ENCODE measurements at places on chromosomes 3 and 15. TPM values are rescaled to one million over a fixed set of nuclear protein-coding genes. Genes with fewer than 3 reads are reported as not detected.

GRCh38 chr3:51967384-51968169, at the start of gene PCBP4:
Gene PCBP4, minus strand, starts transcription at chr3:51967454. Its CDS starts 6,214 bp downstream, at chr3:51961240.
- DNase-seq: peak; percentile 74

- DNase-seq: no peak
Observed at GRCh38 chr3:48516571-48516970, 12.6 kb upstream of the SHISA5 start.

Gene GOLGA6D
- total RNA-seq: not detected

DNA sequence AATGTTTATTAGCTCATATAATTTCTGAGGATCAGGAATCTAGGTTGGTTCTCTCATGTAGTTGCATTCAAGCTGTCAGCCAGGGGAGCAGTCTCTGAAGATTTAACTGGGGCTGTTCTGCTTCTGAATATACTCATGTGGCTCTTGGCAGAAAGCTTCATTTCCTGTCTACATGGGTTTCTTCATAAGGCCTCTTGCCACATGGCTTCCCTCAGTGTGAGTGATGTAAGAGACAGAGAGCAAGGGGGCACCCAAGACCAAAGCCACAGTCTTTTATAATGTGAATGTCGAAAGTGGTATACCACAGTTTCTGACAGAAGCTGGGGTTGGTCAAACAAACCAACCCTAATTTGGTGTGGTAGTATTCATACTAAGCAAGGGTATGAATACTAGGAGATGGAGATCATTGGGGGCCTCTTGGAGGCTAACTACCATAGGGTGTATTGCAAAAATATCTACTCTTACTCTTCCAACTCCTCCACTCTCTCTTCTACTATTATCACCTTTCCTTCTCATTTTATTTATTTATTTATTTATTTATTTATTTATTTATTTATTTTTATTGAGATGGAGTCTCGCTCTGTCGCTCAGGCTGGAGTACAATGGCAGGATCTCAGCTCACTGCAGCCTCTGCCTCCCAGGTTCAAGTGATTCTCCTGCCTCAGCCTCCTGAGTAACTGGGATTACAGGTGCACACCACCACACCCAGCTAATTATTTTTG, 123.8 kb downstream of the B3GALNT1 start:
- no peak for DNase-seq

- no peak for DNase-seq
Observed at GRCh38 chr3:112350018-112350810, 17.3 kb downstream of the CD200 start.

GRCh38 chr3:4907050-4907449, 72.2 kb upstream of the BHLHE40 start:
- no peak for DNase-seq
